ENCODE measurements at places on chromosomes 7 and 10.

- no peak for DNase-seq
These were observed 132.1 kb downstream of the KLF6 start for GRCh38 chr10:3652886-3653285.

DNA sequence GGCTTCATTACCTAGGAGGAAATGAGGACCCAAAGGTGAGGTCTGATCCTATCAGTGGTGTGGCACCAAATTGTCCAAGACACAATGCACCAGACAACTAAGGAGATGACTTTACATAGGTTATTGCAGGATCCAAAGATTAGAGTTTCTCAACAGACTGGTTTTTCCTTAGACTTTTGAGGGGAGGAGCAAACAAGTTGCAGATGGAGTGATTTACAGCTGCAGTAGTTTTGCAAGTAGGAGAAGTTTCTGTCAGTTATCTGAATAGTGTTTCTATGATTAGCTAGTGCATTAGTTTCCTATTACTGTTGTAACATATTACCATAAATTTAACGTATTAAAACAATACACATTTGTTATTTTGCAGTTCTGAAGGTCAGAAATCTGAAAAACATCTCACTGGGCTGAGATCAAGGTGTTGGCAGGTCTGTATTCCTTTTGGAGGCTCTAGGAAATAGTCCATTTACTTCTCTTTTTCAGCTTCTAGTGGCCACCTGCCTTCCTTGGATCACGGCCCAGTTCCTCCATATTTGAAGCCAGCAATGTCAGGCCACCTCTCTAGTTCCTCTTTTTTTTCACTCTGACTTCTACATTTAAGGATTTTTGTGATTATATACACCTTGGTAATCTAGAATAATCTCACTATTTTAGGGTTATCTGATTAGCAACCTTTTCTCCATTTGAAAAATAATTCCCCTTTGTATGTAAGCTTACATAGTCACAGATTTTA, 994.9 kb downstream of the REEP3 start:
- no peak for DNase-seq

GRCh38 chr10:96772196-96772595, 51.9 kb upstream of the PIK3AP1 start:
- no peak for DNase-seq

DNA sequence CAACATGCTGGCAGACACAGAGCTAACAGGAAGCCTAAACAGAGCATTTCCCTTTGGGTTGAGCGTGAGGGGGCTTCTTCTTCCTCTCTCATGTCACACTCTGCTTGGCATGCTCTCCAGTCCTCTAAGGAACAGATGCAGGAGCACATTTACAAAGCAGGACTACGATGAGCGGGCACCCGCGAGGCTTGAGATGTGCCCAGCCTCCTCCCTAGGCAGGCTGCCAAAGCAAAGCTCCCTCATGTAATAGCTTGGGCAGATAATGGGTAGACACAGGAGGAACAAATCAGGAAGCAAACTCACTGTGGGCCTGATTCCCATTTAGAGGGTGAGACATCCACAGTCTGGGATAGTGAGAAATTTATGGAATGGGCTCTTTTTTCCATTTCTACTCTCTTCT, 519.1 kb downstream of the NRG3 start:
- peak; percentile 16 for DNase-seq

DNA sequence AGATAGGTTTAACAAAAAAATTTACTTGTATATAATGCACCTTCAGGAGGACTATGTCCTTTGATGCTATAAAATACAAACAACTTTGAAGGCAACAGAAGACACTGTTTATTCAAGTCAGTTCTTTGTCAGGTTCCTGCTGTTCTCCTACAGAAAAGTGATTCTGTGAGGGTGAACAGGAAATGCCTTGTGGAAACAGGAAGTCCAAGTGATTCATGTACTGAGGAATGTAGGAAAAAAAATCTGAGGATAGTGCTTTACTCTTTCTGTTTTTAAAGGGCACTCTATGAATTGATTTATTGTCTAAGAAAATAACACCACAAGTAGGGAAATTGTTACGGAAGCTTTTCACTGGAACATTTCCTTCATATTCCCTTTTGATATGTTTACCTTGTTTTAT, 171.9 kb downstream of the HDAC9 start:
- DNase-seq: peak; percentile 60

DNA sequence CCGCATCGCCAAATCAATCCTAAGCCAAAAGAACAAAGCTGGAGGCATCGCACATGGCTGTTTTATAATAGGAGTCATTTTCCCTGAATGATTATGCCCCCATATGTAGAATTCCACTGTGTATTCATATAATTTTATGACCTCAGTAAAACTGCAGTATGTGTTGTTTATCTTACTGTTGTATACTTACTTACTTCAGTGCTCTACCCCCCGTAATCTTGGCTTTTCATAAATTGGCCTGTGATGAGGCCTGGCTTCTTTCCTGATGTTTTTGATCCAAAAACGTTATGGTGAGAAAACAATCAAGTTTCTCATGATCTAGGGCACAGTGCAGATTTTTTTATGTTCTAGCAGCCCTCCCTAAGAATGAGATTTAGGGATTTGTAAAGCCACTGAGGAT, 306.4 kb upstream of the FZD1 start:
- DNase-seq: no peak

GRCh38 chr10:32199714-32200394, 143.6 kb upstream of the KIF5B start:
- no peak for DNase-seq
